G401 (cell line): ENCODE measurements at places on chromosomes 13 and 19.

DNA sequence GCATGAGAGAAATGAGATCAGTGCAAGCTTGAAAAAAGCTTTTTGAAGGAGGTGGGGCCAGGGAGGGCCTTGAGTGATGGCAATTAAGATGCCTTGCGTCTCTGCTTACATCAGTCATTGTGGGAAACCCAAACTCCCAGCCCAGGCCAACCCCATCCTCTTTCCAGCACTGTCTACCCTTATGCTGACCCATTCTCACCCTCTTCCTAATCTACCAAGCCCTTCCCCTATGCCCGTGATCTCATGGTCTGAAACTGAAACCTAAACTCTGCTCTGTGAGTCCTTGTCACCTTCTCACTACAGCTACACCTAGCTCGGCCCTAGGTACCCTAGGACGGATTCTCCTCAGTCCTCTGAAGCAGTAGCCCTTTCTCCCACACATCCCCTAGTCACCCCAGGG is 36.0 kb upstream of the SERP2 start:
- DNase-seq = no peak

DNA sequence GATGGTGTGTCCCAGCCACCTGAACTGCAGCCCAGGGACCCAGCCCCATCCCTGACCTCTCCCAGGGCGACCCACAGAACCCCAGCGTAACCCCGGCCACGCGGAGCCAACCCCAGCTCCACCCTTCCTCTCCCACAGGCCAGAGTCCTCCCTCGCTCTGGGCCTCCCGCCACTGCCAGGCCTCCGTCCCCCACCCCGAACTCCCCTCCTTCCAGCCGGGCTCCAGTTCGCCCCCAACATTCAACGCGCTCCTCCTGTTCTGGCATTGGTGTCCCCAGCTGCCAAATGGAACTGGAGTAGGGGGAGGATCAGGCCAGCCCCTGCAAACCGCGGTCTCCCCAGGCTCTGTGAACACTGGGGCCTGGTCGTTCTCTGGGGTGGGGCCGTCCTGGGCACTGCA is 7.4 kb downstream of the LINGO3 start:
- no peak for DNase-seq

DNA sequence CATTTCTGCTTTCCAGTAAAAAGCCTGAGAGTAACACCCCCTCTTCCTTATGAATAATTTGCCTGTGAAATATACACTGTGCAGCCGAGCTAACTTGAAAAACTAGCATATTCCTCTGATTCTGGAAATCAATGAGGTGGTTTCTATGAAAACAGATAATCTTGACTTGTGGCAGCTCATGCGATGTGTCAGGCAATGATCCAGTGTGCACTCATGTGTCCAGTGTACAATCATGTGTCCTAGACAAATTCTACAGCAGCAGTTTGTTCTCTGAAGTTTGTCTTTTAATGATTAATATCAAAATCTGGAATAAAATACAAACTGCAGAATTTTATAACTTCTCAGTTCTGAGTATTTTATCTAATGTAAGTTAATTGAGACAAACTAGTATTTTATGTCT is 2213.9 kb upstream of the PCDH20 start:
- DNase-seq = no peak

GRCh38 chr19:23817519-23817918 is 58.8 kb upstream of the ZNF681 start:
- peak; percentile 11 for DNase-seq

DNA sequence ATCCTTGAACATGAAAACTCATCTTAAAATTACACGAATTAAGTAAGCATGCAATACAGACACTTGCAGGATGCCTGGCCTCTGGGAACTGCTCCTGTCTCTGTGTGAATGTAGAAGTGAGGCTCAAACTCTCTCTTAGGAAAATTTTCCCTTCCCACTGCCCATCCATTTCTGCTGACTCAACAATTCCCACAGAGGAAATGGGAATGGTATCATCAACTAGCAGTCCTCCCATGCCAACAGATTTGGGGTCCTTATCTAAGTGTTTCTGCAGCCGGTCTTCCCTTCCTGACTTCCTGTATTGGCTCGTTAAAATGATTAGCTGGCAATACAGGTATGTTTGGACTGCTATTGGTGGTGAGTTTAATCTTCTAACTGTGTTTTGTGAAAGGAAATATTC is 85.8 kb downstream of the DOCK9 start:
- DNase-seq = no peak
